ENCODE measurements at places on chromosomes 5 and 9. TPM values are rescaled to one million over a fixed set of nuclear protein-coding genes. Genes with fewer than 3 reads are reported as not detected.

FOXD4L6 gene
- not detected for total RNA-seq

SPEF2 gene
- total RNA-seq = 1.1 TPM

KCNIP1 gene
- not detected for total RNA-seq

EPB41L4A gene
- 13.4 TPM for total RNA-seq

PCDHGC4 gene
- 1.4 TPM for total RNA-seq

ATG10 gene
- total RNA-seq = 5.3 TPM

TRIP13 gene
- 34.1 TPM for total RNA-seq

IL7R gene
- 3.2 TPM for total RNA-seq

SPATA31A7 gene
- total RNA-seq = not detected

NUTM2G gene
- not detected for total RNA-seq

EEIG1 gene
- total RNA-seq = 0.99 TPM

HEMGN gene
- not detected for total RNA-seq

DMRT3 gene
- total RNA-seq = not detected

ADRB2 gene
- 3.2 TPM for total RNA-seq

ZNF608 gene
- total RNA-seq = 9.7 TPM

CTXN3 gene
- not detected for total RNA-seq

AIF1L gene
- 27.6 TPM for total RNA-seq

ENHO gene
- not detected for total RNA-seq

CDK7 gene
- 60.7 TPM for total RNA-seq

COL15A1 gene
- total RNA-seq = not detected

ELAVL2 gene
- 0.09 TPM for total RNA-seq

RNF183 gene
- total RNA-seq = not detected

INSL6 gene
- not detected for total RNA-seq

PPP2R2B gene
- total RNA-seq = not detected

PCDHGA3 gene
- 1.9 TPM for total RNA-seq

SLC46A2 gene
- not detected for total RNA-seq

CSNK1G3 gene
- total RNA-seq = 52.6 TPM

ADAMTS19 gene
- not detected for total RNA-seq

RMRP gene
- 34,663 TPM for total RNA-seq

NR4A3 gene
- total RNA-seq = 0.09 TPM

SURF1 gene
- 19.9 TPM for total RNA-seq

CXCL14 gene
- total RNA-seq = not detected

FOXE1 gene
- not detected for total RNA-seq

RALGDS gene
- total RNA-seq = 30.9 TPM

TMEM232 gene
- total RNA-seq = 0.75 TPM

SAXO1 gene
- not detected for total RNA-seq

CDC25C gene
- total RNA-seq = 6.6 TPM

CCDC192 gene
- not detected for total RNA-seq

CHSY3 gene
- 6.9 TPM for total RNA-seq

PCDHA10 gene
- total RNA-seq = 0.56 TPM

ACOT12 gene
- total RNA-seq = not detected

IFNK gene
- total RNA-seq = not detected

ZNF883 gene
- 0.09 TPM for total RNA-seq

MCTP1 gene
- 40.7 TPM for total RNA-seq

TTC39B gene
- 1.9 TPM for total RNA-seq

SPATA31C1 gene
- not detected for total RNA-seq

PTPRD gene
- total RNA-seq = 5.8 TPM

TNC gene
- total RNA-seq = 0.54 TPM

PCDHA8 gene
- total RNA-seq = 0.09 TPM

ARID3C gene
- total RNA-seq = 0.09 TPM

PTGES gene
- total RNA-seq = 0.09 TPM

MARVELD2 gene
- total RNA-seq = 1.7 TPM

PCDHA9 gene
- 0.09 TPM for total RNA-seq

PTPN3 gene
- total RNA-seq = 2.8 TPM

All from endothelial cell of coronary artery (primary cell).